ENCODE measurements at places on chromosomes 4 and X. TPM values are rescaled to one million over a fixed set of nuclear protein-coding genes. Genes with fewer than 3 reads are reported as not detected.

PAGE5 gene
- not detected for total RNA-seq

HERC5 gene
- 7.2 TPM for total RNA-seq

GRK4 gene
- total RNA-seq: 4.2 TPM

EMCN gene
- not detected for total RNA-seq

CT45A3 gene
- total RNA-seq: 0.30 TPM

SLC9B1 gene
- total RNA-seq: 0.74 TPM

PRPS1 gene
- total RNA-seq: 62.6 TPM

BRS3 gene
- total RNA-seq: not detected

CXorf49 gene
- not detected for total RNA-seq

CABS1 gene
- not detected for total RNA-seq

AADAT gene
- 15.4 TPM for total RNA-seq

DCAF4L1 gene
- total RNA-seq: 0.39 TPM

KLHL13 gene
- 4.2 TPM for total RNA-seq

GRCh38 chr4:172758586-172759340 lies 409.8 kb upstream of the GALNT7 start:
- no peak for DNase-seq

- no peak for DNase-seq
These were observed 48.5 kb downstream of the FSTL5 start for GRCh38 chr4:162115333-162115732.

DNA sequence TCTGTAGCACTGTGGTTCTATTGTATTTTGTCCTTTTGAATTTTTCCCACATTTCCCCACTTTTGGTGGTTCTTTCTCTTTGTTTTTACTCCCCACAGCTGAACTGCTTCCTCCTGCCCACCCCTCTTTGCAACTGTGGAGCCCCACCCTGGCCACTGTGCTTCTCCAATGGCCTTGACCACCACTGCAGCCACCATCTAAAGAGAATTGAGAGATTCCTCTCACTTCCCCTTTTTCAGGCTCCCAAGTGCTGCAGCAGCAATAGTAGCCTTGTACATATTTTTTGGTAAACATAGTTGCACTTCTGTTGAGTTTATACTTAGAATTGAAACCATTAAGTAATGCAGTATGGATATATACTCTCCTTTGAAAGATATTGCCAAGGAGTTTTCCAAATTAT lies 51.3 kb upstream of the FRMPD3 start:
- DNase-seq: no peak

DNA sequence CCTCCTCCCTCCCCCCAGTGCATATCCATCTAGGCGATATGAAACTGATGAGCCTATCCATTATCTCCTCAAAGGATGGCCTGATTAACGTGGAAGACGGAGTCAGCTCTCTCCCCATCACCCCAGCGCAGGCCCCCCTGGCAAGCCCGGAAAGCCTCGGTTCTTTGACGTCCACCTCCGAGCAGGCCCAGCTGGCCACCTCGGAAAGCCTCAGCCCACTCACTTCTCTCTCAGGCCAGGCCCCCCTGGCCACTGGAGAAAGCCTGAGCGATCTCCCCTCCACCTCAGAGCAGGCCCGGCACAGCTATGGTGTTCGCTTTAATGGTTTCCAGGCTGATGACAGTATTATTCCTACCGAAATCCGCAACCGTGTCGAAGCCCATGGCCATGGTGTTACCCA lies 14.8 kb downstream of the GABRQ start:
- DNase-seq: no peak

GRCh38 chr4:105197777-105198176 lies 51.1 kb downstream of the TET2 start:
- DNase-seq: no peak

- no peak for DNase-seq
These were observed 391.4 kb downstream of the RAB28 start for GRCh38 chr4:13092702-13093101.

DNA sequence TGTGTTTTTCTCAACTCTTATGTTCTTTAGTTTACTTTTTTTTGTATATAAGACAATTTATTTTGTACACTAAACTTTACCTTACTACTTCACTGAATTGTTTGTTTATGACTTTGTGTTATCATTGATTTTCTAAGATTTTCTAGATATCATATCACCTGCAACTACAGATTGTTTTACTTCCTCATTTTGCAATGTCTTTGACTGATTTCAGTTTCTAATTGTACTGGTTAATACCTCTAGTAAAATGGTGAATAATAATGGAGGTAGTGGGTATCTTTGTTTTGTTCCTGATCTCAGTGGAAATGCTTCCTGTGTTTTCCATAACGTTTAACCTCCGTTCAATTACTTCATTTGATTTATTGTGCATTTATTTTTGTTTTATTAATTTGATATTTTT lies 490.2 kb downstream of the TLL1 start:
- no peak for DNase-seq

DNA sequence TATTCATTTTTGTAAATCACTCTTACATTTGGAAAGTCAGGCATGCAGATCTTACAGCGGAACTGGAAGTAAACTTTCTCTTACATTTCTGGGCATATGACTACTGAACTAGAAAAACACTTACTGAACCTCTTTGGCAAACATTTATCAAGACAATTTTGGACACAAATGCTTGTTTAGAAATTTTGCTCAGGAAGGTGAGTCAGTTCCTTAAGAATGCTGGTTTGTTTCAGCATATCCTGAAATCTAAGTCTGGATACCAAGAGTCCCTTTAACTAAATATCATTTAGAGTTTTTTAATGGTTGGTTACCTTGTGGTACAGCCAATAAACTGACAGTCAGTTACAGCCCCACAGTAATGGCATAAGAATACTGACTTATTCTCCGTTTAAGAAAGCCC lies 15.0 kb downstream of the SHISA3 start:
- DNase-seq: no peak

- DNase-seq: no peak
These were observed 23.5 kb upstream of the NFKB1 start for GRCh38 chr4:102477657-102478056.

DNA sequence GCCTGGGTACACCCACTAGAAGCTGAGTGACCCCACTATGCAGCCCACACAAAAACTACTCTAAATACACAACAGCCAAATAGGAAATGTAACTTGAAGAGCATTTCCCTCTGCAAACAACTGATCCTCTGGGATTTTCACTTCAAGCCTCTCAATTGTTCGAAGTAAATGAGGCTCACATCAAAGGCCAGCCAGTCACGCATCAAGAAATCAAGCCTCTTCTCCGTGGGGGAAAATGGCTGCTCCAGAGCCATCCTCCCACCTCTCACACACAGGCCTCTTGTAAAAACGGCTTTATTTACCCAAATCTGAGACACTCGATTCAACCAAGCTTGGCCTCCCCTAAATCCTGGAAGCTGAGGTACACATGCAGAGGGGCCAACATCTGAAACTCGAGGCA lies 14.3 kb downstream of the PCDH19 start:
- no peak for DNase-seq

- DNase-seq: no peak
These were observed 38.6 kb downstream of the RWDD4 start for GRCh38 chr4:183620421-183620820.

- DNase-seq: no peak
These were observed 163.2 kb downstream of the ANK2 start for GRCh38 chr4:113212613-113213012.

GRCh38 chr4:122661176-122662160 lies 40.6 kb upstream of the IL21 start:
- no peak for DNase-seq

GRCh38 chrX:1424147-1424851 lies 28.4 kb downstream of the ASMTL start:
- no peak for DNase-seq

DNA sequence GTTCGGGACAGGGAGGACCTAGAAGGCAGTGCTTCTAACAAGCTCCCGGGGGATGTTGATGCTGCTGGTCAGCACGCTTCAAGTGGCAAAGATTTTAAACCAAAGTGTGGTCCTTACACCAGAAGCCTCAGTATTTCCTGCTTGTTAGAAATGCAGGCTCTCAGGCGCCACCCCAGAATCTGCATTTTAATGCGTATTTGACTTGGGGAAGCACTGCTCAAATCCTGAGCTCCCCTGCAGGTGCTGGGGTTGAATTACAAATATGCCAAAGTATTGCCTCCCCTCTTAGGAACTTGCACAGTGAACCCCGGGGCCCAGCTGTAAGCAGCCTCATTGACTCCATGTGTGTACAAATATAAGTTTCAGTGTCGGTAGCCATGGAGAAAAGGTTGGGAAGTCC lies 70.8 kb upstream of the RAI2 start:
- no peak for DNase-seq

GRCh38 chr4:114659386-114660008 lies 60.9 kb downstream of the UGT8 start:
- peak; percentile 73 for DNase-seq

GRCh38 chr4:13126976-13127910 lies 356.9 kb downstream of the RAB28 start:
- no peak for DNase-seq

DNA sequence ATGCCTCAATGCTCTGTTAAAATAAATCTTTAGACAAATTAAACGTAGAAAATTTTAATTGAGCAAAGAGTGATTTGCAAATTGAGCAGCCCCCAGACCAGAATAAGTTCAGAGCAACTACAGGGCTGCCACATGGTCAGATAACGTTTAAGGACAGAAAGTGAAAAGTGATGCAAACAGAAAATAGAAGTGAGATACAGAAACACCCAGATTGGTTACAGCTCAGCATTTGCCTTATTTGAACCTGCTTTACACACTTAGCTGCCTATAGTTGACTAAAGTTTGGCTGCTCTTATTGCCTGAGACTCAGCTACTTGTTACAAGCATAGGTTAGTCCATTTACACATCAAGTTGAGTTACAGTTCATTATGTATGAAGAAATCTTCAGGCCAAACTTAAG lies 1800.8 kb upstream of the PCDH10 start:
- no peak for DNase-seq

DNA sequence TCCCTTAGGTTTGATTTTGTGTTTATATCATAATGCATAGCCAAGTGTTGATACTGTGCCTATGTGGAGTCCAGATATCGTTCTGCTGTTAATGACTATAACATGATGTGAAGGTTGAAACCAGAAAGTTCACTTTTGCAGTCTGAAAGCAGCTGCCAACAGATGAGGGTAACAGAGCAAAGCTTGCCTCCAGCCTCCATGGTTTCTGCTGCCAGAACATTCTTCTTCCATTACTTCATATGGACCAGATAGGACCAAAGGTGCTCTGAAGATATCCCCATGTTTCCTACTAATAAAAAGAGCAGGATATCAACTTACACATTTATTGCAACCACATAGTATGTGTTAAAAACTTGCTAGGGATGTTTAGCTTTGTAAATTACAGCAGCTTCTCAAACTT lies 394.1 kb downstream of the SPRY1 start:
- no peak for DNase-seq

DNA sequence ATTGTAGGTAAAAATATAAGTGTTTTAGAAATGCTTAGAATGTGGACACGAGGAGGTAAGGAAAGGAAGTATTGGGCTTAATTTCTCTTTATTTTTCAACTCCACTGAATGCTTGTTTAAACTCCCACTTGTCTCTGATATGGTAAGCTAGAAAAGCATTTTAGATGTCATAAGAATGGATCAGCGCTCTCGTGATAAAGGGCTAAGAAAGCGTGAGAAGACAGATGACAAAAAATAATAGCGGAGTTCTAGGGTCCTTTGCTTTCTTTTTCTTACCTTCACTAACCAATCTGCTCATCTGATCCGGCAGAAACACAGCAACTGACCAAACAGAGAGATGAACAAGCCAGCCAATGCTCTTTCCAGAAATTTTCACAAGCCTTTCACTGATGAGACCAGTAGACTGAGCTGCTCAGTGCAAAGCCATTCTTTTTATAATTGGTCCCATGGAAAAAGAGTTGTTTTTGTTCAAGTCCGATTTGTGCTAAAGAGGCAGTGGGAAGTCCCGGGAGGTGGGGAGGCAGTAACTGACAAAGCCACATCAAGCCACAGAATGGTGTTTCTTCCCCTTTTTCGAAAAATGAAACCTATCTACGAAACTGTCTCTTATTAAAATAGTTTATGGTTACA lies at the start of gene TASL:
TASL (minus strand) TSS at position 405 of the 630 bp plus-strand sequence. CDS start 17,411 bp downstream, outside the sequence.
- no peak for DNase-seq

- no peak for DNase-seq
These were observed 20.2 kb downstream of the SHOX start for GRCh38 chrX:650811-651210.

- no peak for DNase-seq
These were observed 56.3 kb upstream of the SHOX start for GRCh38 chrX:574251-574650.

GRCh38 chr4:3709061-3709845 lies 56.9 kb upstream of the ADRA2C start:
- no peak for DNase-seq

GRCh38 chrX:116285501-116285900 lies 115.0 kb downstream of the AGTR2 start:
- no peak for DNase-seq

DNA sequence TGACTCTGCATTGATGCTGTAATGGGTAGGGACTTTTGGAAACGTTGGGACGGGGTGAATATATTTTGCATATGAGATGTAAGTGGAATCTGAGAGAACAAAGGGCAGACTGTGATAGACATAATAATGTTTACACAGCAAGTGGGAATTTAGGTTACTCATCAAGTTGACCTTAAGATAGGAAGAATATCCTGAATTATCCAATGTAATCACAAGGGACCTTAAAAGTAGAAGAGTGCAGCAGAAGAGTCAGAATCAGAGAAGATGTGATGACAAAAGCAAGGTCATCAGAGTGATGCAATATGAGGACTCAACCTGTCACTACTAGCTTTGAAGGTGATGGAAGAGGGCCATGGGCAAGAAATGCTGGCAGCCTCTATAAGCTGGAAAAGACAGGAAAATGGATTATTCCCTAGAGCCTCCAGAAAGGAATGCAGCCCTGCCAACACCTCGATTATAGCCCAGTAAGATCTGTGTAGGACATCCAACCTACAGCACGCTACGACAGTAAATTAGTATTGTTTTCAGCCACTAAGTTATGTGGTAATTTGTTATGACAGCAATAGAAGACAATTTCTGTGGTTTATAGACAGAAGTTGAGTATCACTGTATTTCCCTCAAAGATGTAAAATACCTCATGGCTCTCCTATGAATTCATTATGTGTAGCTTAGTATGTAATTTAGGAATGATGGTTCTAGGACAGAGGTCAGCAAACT lies 26.4 kb downstream of the MORC4 start:
- DNase-seq: no peak

- peak; percentile 21 for DNase-seq
These were observed 10.5 kb downstream of the PTTG2 start for GRCh38 chr4:37970702-37971101.

DNA sequence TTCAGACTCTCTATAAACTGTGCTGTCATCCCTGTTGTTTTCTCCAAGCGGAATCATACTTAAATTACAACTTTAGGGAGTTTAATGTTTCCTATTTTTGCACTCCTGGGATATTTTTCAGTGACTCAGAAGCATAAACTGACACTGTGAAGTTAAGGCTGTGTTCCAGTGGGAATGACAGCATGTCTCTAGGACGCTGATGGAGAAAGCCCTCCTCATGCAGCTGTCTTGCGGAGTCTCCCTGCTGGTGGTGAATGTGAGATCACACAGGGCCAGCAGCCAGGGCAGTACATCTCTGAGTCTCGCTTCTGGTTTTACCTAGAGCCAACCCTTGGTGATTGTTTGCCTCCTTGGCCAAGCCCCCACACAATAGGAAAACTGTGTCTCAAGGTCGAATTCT lies 53.3 kb downstream of the NFKB1 start:
- DNase-seq: no peak

- DNase-seq: no peak
These were observed 37.3 kb upstream of the NMU start for GRCh38 chr4:55673424-55673823.
